ENCODE measurements at places on chromosomes 5 and 9.

DNA sequence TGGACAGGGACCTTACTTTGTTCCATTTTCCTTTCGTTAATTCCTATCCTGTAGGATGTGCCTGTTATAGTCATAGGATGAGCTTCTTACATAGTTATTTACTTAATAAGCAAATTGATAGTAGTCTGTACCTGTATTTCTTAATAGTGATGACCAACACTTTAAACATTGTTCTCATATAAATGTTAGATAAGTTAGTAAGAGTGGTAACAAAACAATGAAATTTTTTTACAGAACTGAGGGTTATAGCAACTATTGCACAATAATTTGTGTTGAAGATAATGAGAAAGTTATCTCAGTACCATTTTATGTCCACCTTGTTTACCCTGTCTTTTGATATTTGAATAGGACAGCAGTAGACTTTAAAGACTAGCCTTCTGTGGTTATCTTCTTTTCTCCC lies 162.9 kb upstream of the ELL2 start:
- DNase-seq = no peak

DNA sequence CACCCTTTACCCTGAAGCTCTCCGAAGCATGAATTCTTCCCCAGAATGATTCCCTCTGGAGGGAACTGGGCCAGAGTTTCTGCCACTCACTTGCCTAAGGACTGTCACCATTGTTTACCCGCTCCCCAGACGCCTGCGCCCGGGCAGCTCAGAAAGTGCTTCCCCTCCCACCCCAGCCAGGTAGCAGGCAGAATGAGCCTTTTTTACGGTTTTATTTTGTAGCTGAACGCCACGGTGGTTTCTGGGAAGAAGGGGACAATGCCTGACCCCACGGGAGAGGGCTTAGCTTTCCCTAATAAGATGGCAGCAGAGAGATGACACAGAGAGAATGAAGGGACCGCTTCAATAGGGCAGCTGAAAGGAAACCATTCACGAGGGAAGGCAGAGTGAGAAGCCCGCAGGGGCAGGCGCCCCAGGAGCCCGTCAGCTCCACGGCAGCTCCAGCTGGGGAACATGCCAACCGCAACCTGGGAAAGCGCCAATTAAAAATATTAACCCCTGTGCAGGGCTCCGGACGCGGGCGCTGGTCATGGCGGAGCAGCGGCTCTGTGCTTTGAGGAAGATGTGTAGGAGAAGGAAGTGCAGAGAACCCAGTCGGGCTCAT lies 20.4 kb upstream of the NTNG2 start:
- peak; percentile 41 for DNase-seq

GRCh38 chr5:62100201-62100600 lies 205.8 kb upstream of the KIF2A start:
- DNase-seq = no peak

DNA sequence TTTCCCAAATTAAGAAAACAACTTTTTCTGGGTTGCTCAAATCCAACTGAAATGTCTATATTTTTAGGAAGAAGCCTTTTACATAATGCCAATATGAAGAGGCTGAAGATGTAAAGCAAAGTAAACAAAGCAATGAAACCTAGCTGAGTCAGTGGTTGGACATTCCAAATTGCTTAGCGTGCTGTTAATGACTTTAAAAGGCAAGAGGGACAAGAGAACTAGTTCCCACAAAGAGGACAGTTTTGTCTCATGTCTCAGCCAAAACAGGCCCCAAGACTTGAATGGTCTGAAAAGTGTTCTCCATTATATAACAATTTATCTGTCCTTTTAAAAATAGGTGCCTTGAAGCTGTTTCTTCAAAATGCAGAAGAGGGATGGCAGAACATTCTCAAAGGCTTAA lies 407.0 kb downstream of the ENC1 start:
- no peak for DNase-seq

DNA sequence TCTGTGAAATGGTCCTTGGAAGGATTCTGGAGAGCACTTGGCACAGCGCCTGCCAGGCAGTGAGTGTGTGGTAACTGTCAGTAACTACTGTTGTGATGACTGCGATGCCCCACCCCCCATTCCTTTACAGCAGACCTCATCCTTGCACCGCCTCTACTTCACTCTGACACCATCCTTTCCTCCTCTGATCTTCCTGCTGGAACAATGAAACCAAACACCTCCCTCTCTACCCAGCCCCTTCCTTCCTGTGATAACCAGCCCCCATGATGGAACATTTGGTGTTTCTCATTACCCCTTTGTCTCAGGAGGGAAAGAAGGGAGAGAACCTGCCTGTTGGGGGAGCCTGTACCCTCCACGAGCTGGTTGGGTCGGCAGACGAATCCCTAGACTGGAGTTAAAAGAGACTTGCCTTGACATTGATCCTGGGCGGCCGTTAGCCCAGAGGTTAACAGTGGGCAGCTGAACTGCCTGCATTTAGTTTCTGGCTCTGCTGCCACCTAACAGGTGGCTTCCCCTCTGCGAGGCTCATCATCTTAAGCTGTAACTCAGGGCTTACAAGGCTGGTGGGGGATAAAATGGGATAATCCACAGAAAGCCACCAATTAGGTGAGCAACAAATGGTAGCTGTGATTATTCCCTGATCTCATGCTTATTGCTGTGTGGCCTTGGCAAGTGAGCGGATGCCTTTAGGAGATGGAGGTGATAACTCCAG lies 34.2 kb upstream of the GRPEL2 start:
- DNase-seq = no peak

DNA sequence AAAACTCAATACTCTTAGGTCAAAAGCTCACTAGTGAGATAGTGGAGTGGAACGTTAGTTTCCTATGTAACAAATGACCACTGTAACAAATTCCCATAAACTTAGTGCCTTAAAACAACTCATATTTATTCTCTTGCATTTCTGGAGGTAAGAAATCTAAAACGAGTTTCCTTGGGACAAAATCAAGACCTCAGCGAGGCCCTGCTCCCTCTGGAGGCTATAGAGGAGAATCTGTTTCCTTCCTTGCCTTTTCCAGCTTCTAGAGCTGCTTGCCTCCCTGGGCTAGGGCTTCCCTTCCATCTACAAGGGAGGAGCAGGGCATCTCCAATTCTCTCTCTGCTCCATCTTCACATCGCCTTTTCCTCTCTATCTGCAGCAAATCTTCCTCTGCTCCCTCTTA lies 32.0 kb downstream of the SEMA5A start:
- DNase-seq = no peak

DNA sequence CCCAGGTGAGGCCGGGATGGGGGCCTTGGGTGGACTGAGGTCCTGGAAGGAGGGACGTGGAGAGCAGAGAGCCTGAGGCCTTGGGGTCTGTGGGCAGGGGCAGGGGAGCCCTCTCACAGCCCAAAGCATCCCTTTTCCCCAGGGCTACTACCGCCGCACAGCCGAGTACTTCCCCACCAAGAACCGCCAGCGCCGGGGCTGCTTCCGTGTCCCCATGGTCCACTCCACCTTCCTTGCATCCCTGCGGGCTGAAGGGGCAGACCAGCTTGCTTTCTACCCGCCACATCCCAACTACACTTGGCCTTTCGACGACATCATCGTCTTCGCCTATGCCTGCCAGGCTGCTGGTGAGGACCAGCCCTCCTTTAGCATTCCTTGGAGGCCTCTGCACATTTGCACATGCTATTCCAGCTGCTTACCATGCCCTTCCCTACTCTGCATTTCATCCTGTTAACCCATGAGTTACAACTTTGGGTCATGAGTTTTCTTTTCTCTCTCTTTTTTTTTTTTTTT lies 3.7 kb downstream of the CERCAM start:
- DNase-seq = no peak

GRCh38 chr9:86407022-86407421 lies 52.8 kb upstream of the TUT7 start:
- no peak for DNase-seq

- DNase-seq = no peak
Observed at GRCh38 chr5:133713751-133714150, 101.4 kb upstream of the FSTL4 start.

DNA sequence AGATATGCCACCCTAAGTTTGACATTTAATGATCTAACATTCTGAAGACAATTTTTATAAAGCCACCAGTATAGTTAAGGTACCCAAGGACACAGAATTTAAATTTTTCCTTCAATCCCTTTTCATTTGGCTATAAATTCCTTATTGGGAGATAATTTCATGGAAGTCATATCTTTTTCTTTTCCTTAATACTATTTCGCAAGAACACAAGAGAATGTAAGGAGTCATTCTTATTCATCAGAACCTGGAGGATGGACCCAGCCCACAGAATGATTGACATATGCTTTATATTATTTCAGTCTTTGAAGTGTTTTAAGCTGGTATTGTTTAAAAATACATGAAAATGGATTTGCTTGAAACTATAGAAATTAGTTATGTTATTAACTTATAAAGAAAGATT lies 79.6 kb downstream of the DROSHA start:
- no peak for DNase-seq

- no peak for DNase-seq
Observed at GRCh38 chr5:73390972-73391371, 57.6 kb downstream of the FOXD1 start.

DNA sequence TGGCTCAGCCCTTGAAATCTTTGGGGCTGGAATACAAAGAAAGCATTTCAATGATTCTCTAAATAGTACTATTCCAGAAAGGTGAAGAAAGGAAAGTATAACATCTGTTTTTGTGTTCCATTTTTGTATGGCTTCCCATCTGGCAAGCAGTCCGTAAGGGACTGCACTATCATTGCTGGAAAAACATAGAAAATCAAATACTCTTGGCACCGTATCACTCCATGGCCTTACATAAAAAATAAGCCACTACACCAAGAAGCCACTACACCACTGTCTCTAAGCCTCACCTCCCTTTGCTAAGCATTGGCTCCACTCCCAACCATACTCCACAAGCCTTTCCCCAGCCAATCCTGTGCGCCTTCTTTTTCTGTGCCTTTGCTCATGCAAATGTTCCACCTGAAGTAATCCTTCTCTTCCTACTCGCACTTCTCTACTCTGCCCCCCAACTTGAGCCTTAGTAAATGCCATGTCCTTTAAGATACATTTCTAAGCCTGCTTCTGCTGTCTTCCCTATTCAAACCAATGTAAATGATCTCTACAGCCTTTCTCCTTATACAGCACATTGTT lies 454.6 kb upstream of the TUSC1 start:
- DNase-seq = no peak

DNA sequence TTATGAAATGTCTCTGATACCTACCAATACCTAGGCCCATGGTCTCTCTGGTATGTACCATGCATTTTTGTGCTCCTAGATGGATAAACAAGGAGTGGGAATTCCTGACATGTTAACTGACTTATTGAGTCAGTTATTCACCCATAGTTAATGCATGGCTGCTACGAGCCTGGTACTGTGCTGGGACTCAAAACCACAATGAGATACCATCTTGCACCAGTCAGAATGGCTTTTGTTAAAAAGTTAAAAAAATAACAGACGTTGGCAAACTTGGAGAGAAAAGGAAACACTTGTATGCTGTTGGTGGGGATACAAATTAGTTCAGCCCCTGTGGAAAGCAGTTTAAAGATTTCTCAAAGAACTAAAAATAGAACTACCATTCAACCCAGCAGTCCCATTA lies 293.8 kb downstream of the OSTF1 start:
- no peak for DNase-seq

DNA sequence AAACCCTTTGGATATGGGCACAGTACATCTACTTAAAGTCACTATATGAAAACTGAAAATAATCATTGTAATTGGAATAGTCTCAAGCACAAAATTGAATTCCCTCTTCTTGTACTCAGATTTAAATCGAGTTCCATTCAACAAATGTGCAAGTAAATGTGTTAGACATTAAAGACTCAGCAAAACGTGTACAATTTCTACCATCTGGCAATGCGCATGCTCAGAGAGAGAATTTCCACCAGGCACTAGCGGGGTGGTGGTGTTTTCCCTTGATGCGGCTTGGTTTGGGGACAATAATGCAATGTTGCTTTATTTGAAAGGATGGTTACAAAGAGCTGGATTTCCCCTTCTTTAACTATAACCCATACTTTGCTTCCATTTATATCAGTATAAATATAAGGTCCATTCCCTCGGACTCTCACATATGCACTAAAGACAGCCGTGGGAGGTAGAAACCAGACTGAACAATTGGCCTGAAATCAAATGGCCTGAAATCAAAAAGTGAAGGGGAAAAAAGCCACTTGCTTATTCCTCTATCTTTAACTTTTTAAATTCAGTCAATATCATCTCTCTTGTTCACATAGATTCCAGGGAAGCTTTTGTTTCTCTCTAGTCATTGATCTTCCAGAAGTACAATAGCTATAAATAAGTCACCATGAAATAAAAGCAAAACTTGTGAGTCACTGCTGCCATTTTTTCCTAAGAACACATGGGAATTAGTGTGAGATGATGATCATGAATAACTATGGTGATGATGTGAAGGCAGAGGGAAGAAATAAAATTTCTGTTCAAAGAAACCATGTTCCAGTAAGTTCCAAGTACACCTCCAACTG lies 59.2 kb downstream of the ADAMTS12 start:
- DNase-seq = no peak

Measured in DMS153 (cell line).